Pons (tissue), 1 donor: ENCODE measurements at places on chromosomes 6 and 20.

GRCh38 chr6:82488403-82488802, 124.8 kb downstream of the TPBG start:
- no peak for DNase-seq

DNA sequence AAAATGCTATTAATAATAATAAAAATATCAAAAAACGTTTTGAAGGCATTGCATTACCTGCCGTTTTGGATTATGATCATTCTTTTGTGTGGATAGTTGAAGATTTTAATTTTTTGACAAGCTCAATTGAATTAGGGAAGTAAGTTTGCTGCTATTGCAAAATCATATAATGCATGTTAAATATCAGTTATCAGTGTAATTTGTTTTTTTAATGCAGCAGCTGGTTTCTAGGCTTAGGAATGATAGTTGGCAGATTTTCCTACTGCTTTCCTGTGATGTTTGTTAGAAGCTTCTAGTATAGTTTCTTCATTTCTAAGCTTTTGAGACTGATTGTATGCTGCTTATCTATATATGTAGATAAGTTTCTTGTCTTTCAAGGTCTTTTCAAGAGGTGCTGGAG, 99.0 kb downstream of the JARID2 start:
- DNase-seq, result no peak

- no peak for DNase-seq
These were observed 28.5 kb upstream of the SCUBE3 start for GRCh38 chr6:35185302-35185681.

DNA sequence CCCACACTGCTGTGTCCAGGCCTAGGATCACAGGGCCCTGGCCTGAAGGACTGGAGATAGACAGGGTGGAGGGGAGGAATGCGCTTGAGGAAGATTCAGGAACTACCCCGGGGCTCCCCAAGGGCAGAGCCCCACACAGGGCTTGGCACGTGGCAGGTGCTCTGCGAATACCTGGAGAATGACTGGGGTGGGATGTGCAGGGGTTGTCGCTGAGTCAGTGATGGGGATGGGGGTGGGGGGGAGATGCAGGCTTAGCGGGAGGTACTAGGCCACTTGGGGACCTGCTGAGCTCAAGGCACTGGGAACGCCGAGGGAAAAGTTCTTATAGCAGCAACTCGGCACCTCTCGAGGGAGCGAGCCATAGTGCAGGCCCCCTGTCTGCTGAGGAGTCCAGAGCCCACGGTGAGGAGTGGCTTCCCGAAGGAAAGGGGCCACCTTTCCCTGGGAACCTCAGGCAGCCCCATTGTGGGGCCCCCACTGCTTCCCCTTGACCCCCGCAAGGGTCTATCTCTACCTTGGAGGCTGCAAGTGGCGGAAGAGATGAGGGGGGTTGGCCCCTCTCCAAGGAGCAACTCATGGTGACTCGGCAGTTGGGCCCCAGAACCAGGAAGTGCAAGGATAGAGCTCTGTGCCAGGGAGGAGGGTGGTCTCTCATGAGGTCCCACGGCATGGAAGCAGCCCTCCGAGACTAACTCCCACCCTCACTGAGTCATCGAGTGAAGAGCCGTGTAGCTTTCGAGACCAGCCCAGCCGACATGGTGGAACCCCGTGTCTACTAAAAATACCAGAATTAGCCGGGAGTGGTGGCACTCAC, 33.1 kb downstream of the SRC start:
- no peak for DNase-seq

- DNase-seq, result no peak
These were observed 28.5 kb downstream of the RSPO3 start for GRCh38 chr6:127146932-127147331.

GRCh38 chr6:140269591-140270165, 895.2 kb upstream of the CITED2 start:
- no peak for DNase-seq

DNA sequence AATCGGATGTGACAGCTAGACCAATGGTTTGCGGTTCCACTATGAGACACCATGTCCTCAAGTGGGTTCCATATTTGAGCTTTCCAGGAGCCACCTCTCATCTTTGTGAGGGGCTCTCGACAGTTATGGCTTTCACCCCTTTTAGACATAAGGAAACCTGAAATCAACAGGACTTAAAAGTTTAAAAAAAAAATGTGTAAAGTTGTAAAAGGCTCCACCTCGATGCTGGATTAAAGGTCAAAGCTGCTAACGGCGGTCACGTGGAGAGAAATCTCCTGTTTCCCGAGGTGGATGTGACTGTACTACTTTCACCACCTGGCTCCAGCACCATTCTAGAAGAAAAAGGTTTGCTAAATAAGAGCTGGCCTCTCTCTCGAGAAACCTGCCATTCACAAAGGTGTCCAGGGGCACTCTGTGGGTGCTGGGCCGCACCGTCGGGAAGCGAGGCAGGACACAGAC, 542 bp downstream of the ATP5F1E start:
- DNase-seq, result no peak

GRCh38 chr20:32583581-32584070, 1.5 kb downstream of the NOL4L start:
- no peak for DNase-seq

DNA sequence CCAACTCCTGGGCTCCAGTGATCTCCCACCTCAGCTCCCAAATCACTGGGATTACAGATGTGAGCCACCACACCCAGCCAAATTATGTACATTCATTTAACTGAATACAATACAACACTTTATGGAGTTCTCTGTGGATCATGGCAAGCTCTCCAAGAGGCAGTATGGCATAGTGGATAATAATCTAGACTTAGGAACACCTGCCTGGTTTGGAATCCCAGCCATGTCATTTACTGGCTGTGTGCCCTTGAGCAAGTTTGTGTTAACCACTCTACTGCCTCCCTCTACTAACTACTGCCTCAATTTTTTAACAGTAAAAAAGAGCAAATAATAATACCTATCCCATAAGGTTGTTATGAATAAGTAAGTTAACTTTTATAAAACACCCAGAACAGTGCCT, 1.9 kb upstream of the ETV7 start:
- no peak for DNase-seq

- DNase-seq, result no peak
These were observed 11.9 kb downstream of the MDFI start for GRCh38 chr6:41650120-41650519.

GRCh38 chr6:89934685-89935366, 40.6 kb downstream of the GJA10 start:
- no peak for DNase-seq

DNA sequence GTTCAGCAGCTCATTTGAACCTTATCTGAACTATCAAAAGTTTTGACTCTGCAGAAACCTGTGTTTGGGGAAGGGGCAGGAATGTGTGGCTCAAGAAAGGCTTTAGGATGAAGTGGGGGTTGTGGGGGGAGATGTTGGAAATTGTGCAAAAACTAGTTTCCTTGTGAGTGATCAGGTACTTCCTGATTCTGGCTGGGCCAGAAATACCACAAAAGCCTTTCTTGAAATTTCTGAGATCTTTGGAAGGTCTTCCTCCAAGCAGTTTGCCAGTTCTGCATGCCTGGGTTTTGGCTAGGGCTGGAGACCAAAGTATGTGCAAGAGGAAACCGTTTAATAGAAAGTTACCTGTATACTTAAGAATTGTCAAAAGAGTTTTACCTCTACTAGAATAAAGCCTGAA, 116.6 kb downstream of the BMP2 start:
- DNase-seq, result no peak

DNA sequence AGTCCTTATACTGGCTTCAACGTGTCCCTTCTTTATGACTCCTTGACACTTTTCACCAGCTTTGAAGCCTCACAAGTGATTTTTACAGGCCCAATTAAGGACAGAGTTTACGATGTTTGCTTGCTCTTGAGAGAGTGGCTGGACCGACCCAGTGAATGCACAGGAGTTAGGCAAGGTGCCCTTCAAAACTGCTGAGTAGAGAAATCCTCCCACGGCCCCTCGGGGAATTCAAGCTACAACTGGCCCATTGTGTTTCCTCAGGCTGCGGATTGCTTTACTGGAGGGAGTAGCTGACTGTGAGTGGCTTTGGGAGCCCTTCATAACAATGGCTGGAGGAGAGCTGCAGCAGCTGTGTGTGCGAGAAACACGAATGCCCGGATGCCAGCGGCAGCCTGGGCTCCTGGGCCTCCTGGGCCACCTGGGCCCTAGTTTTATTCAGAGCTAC, 50.0 kb downstream of the SGK1 start:
- DNase-seq, result peak; percentile 88

GRCh38 chr6:41215777-41216176, 12.4 kb upstream of the TREML4 start:
- no peak for DNase-seq

DNA sequence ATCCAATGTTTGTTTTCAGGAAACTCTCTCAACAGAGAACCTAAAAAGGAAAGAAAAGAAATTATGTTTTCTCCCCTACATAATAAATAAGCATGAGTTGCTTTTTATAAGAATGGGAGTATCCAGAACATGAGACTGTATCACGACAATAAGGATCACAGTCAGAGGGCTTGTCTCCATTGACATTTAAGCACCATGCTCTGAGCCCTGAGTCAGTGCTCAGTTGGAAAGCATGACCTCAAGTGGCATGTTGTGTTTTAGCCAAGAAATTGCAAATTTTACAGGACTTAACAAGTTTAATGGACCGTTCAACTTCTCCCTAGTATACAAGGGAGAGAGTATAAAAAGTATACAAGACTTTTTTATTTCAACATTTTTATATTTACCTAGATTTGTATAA, 431.6 kb downstream of the GJA1 start:
- DNase-seq, result no peak

DNA sequence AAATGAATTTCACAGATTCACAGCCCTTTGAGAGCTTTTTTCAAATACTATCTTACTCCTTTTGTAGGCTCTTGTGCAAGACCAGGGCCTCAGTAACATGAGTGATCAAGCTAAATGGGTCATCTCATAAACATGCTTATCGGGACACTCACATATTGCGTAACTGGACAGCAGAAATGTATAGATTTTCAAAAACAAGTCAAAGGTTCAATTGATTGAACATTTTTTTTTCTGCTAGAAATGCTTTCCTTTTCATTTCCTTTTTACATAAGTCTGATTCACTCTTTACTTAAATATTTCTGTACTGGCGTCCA, 8.7 kb upstream of the SALL4 start:
- no peak for DNase-seq

- no peak for DNase-seq
These were observed 28.2 kb downstream of the ATXN1 start for GRCh38 chr6:16733085-16733484.

GRCh38 chr6:18961566-18961965, 574.4 kb downstream of the RNF144B start:
- DNase-seq, result no peak
